OCI-LY7 (cell line): ENCODE measurements at places on chromosomes 16 and 17.

DNA sequence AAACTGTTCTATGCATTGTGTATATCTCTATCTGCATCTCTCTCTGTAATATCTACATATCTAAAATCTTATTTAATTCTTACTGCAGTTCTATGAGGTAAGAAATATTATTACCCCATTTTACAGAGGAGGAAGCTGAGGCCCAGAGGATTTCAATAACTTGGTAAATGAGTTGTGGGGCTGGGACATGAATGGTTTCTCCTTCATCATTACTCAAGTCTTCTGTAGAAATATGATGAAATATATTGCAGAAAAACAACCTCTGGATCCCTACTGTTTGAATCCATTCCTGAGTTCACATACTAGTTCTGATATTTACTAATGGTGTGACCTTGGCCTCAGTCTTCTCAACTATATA lies 45.5 kb upstream of the NLK start:
- no peak for DNase-seq

GRCh38 chr17:35577830-35578196 lies 558 bp downstream of the PEX12 start:
- DNase-seq, result no peak

DNA sequence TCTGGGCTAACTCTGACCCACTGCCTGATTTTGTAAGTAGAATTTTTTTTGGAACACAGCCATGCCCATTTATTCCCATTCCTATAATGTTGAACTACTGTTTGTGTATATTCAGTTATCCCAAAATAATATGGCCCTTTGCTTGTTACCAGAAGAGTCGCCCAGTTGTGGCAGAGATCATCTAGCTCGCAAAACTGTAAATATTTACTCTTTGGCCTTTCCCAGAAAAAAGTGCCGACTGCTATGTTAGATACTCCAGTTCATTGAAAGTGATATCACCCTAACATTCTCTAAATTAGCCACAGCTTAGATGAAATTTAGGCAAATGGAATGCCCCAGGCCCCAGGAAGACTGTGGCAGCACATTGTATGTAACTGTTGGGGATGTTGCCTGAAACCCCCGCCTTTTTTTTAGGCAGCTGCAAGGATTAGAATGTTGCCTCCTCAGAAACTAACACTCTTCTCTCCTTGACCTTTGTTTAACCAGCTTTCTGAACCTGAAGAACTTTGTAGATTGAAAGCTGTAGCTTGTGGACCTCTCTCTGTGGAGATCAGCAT lies 19.1 kb downstream of the WWOX start:
- no peak for DNase-seq

- no peak for DNase-seq
Measured at GRCh38 chr17:32936186-32936893, 8.4 kb downstream of the TMEM98 start.

- DNase-seq, result no peak
Measured at GRCh38 chr17:33704856-33705255, 411.8 kb upstream of the ASIC2 start.

DNA sequence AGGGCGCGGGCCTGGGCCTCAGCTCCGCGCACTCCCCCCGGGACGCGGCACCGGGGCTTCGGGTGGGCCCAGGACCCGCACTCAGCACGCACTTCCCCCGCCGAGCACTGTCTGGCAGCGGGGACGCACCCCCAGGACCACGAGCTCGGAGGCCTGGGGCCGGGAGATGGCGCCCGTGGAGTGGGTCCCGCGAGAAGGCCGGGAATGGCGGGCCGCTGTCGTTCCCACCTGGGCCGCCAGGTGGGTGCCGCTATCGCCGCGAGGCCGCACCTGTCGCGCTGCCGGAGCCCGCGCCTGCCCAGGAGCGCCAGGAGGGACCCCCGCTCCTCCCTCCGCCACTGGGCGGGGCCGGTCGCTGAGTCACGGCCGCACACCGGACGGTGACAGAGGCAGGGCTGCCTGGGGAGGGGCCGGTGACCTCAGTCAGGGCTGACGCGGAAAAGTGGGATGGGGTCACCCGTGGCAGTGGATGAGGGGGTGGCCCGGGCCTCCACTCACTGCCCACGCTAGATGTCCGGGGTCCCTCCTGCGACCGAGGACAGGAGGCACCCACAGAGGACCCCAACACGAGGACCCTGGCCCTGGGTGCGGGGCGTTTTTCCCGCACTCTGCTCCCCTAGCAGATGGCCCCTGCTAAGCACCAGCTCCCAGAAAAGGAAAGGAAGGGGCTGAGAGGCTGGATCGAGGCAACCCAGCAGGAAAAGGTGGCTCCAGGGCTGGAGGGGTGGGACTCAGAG lies 6.9 kb upstream of the ACTG1 start:
- peak; percentile 78 for DNase-seq

DNA sequence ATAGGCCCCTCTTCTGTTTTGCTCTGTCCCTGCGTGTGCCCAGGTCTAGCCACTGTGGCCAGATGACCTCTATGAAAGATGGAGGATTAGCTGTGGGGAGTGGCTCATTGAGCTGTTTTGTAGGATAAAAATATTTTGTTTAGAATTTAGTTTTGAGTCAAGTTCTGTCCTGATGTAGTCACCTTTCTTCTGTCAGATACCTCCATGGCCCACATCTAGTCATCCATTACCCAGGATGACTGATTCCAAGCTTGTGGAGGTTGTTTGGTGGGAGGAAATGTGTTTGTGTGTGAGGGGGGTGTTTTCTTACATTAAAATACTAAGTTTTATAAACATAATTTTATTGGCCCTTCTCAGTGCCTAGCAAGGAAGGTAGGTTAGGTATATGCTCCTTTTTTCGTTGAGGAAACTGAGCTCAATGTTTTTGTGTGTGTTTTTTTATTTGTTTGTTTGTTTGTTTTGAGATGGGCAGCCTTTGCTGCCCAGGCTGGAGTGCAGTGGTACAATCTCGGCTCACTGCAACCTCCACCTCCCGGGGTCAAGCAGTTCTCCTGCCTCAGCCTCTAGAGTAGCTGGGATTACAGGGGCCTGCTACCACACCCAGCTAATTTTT lies 16.3 kb downstream of the SNX11 start:
- no peak for DNase-seq

- no peak for DNase-seq
Measured at GRCh38 chr16:23948949-23949411, 113.2 kb downstream of the PRKCB start.

- DNase-seq, result no peak
Measured at GRCh38 chr16:58044266-58045019, 18.9 kb downstream of the MMP15 start.

DNA sequence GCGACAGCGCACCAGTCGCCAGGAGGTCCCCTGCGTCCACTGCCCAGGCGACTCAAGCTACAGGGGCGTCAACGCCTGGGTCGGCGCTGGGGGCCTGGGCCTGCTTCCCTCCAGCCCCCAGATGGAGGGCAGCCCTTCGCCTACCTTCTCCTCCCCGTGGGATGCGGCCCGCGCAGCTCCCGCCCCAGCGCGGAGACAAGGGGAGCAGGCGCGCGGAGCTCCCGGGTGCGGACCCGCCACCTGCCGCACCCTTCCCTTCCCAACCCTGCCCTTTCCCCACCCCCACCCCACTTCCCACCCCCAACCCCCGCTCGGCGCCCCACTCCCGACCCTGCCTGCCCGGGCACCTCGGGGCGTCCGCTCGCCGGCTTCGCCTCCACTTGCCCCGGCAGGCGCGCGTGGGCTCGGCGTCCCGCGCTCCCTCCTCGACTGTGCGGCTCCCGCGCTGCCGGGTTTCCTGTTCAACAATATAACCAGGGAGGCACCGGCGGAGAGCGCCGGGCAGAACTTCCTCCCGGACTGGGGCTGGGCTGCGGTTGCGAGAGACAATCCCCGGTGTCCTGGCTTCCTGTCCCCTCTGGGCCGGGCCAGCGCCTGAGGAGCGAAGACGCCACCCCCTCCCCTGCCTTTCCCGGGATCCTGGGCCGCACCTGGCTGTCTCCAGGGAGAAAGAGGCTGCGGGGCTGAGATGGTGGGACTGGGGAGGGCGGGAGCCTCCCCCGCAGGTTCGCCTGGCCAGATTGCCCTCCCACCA lies at the start of gene ARHGAP27:
TSS of gene ARHGAP27 (minus strand) at position 466 of the 754 bp plus-strand sequence. CDS start 2,591 bp downstream, outside the sequence.
- peak; percentile 29 for DNase-seq

DNA sequence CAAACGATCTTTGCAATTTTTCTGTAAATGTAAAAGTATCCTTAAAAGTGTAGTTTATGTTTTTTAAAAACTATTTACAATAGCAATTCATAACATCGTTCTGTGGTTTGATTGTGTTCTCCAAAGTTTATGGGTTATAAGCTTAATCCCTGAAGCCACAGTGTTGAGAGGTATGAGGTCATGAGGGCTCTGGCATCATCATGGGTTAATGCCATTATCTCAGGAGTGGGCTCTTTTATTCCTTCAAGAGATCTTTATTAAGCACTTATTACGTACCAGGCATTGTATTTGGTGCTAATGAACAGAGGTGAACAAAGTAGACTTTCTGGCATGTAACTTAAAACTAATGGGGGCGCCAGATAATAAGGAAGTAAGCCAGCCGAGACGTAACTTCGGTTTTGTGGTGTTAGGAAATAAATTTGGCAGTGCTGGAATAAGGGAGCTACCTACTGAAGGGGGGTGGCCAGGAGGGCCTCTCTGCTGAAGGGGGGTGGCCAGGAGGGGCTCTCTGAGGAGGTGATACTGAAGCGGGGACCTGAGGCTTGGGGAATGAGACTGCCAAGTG lies 158.1 kb downstream of the VPS53 start:
- DNase-seq, result no peak
